Tibial nerve (tissue), 4 donors: ENCODE measurements at places on chromosomes 5 and 9. TPM values are rescaled to one million over a fixed set of nuclear protein-coding genes. Genes with fewer than 3 reads are reported as not detected.

SPEF2 gene
- 25.3 TPM for total RNA-seq

FRMD3 gene
- 36.1 TPM for total RNA-seq

OR2K2 gene
- not detected for total RNA-seq

ZMAT2 gene
- total RNA-seq: 39.3 TPM

ACTBL2 gene
- not detected for total RNA-seq

SLC1A1 gene
- 16.8 TPM for total RNA-seq

AJM1 gene
- 2.0 TPM for total RNA-seq

GRCh38 chr5:67301285-67301903 is 104.8 kb upstream of the CD180 start:
- no peaks in the 10 kb centered on the region for H3K36me3 ChIP-seq
- peak; percentile 68 for DNase-seq
- peak overlapping the region; percentile 75 for H3K27ac ChIP-seq
- peaks cover 65% of the 10 kb centered on the region for H3K4me1 ChIP-seq
- no peaks in the 10 kb centered on the region for H3K27me3 ChIP-seq

GRCh38 chr9:77614645-77615044 is 33.5 kb downstream of the GNA14 start:
- no peaks in the 10 kb centered on the region for H3K36me3 ChIP-seq
- H3K4me1 ChIP-seq: no peaks in the 10 kb centered on the region
- no peak overlapping the region for H3K27ac ChIP-seq
- H3K4me3 ChIP-seq: no peak overlapping the region

GRCh38 chr9:11194246-11194645 is 581.4 kb upstream of the PTPRD start:
- no peaks in the 10 kb centered on the region for H3K4me1 ChIP-seq
- no peaks in the 10 kb centered on the region for H3K36me3 ChIP-seq
- no peaks in the 10 kb centered on the region for H3K27me3 ChIP-seq

DNA sequence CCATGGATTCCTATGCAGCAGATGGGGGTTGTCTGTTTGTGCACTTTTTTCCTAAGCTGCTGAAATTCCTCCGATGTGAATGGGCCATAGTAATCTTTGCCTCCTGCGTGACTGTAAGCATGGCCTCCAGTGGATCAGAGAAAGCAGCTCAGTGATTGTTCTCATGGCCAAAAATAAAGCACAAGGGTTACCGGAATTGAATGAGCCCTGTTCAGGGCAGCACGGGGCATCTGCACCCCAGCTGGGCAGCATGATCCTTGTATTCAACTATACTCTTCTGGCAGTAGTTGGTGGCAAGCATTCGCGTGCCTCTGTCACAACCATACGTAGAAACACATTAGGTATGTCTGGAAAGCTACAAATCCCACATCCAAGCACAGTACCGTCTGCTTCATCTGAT is 193.9 kb downstream of the RORB start:
- H3K27ac ChIP-seq: no peak overlapping the region
- no peaks in the 10 kb centered on the region for H3K27me3 ChIP-seq
- no peak overlapping the region for H3K4me3 ChIP-seq
- H3K36me3 ChIP-seq: no peaks in the 10 kb centered on the region
- H3K4me1 ChIP-seq: no peaks in the 10 kb centered on the region

GRCh38 chr9:95511952-95512708 is 4.6 kb downstream of the PTCH1 start:
- H3K4me1 ChIP-seq: peaks cover 17% of the 10 kb centered on the region
- peak overlapping the region; percentile 86 for H3K27ac ChIP-seq
- no peaks in the 10 kb centered on the region for H3K27me3 ChIP-seq

DNA sequence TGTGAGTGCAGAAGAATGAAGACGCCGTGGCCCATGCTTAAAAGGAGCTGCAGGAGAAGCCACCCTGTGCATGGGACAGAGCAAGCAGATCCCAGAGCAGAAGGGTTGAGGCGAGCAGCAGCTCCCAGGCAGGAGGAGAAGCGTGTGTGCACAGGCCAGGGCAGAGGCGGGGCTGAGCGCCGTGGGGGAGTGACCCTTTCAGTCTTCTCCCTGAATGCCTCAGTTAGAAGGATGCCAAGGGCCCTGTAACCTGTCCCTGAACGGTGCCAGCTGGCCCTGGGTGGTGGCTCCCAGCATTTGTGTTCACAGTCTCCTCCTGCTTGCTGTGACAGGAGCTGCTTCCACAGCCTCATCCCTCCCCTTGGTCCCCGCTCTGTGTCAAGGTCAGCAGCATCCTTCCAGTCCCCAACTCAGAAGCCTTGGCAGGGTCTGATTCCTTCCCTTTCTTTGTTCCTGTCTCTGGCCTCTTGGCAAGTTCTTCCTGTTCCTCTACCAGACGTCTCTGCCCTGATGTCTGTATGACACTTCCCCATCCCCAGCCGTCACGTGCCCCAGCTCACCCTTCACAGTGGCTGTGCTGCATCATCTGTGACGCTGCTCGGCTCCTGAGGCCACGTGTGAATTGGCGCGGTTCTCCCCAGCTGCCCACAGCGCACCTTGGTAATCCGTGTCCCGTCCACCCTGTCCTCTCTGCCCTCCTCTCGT is 5.2 kb downstream of the EXOC3 start:
- H3K27ac ChIP-seq: no peak overlapping the region
- peaks cover 22% of the 10 kb centered on the region for H3K4me1 ChIP-seq
- DNase-seq: peak; percentile 48
- H3K27me3 ChIP-seq: no peaks in the 10 kb centered on the region

DNA sequence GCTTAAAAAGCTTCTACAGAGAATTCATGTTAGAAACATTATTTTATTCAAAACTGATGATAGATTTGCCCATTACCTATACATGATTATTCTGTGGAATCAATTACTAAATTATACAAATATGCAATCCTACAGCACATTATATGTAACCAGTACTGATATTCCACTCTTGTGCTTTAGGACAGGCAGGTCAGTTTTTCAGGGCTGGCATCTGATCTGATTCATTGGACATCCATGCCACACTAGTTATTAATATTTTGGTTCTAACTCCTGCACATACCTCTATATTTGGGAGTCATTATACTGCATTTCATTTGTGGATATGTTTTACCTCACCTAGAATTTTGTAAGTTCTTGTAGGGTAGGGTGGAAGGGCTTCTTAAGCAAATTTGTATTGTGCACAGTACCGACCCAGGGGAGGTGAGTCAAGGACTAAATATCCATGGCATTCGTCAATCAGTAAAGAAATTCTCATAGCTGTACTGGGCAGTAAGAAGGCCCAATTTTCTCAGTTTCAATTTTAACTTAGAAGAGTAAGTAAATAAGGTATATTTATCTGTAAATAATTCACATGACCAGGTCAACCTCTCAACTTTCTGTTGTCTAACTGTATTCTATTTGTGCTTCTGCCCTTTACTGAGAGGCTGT is 33.5 kb downstream of the ELOVL7 start:
- H3K4me3 ChIP-seq: no peak overlapping the region
- H3K27ac ChIP-seq: no peak overlapping the region
- DNase-seq: no peak
- H3K4me1 ChIP-seq: no peaks in the 10 kb centered on the region

GRCh38 chr9:125889112-125889475 is 141.9 kb downstream of the PBX3 start:
- DNase-seq: no peak
- no peaks in the 10 kb centered on the region for H3K27me3 ChIP-seq
- H3K36me3 ChIP-seq: no peaks in the 10 kb centered on the region
- peak overlapping the region; percentile 44 for H3K27ac ChIP-seq
- peak overlapping the region; percentile 61 for H3K4me3 ChIP-seq

DNA sequence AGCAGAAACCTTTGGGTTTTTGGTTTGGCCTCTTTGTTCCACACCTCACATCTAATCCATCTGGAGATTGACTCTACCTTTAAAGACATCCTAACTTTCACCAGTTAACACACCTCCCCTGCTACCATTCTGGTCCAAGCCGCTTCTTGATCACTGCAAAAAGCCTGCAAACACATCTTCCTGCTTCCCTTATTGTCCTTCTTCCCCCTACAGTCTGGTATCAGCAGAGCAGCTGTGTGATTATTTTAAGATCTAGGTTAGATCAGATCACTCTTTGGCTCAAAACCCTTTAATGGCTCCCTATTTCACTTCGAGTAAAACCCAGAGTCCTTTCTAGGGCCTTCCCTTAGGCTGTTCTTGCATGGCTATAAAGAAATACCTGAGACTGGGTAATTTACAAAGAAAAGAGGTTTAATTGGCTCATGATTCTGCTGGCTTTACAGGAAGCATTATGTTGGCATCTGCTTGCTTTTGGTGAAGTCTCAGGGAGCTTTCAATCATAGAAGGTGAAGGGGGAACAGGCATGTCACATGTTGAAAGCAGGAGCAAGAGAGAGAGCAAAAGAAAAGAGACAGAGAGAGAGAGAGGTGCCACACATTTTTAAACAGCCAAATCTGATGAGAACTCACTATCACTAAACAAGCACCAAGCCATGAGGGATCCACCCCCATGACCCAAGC is 1.5 kb upstream of the TEX10 start:
- no peak for DNase-seq
- H3K27ac ChIP-seq: no peak overlapping the region
- peaks cover 12% of the 10 kb centered on the region for H3K4me1 ChIP-seq
- no peak overlapping the region for H3K4me3 ChIP-seq

GRCh38 chr5:172151661-172152210 is 36.3 kb downstream of the STK10 start:
- no peak overlapping the region for H3K4me3 ChIP-seq
- H3K27me3 ChIP-seq: no peaks in the 10 kb centered on the region
- DNase-seq: no peak

DNA sequence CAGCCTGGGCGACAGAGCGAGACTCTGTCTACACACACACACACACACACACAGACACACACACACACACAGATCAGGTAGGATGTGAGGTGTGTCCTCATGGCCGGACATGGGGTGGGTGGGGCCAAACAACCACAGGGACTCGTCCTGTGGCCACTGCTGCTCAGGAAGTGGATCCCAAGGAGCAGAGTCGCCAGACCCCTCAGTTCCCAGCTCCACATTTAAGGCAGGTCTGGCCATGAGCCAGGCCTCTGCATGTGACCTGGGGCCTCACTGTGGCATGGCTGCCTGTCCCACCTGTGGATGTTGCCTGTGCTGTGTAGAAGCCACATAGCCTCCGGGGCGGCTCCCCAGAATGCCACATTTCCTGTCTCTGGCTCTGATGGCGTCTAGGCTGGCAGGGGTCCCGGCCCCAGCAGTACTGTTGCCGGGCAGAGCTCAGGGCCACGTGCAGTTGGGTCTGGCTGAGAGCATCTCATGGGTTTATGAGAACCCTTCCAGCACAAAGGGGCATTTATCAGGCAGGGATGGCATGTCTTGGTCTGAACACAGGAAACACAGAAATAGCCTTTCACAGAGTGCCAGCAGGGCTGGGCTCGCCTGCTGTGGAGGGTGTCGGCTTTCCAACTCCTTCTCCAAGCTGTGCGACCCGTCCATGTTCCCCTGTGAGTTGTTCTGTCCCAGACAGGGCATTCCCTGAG is 9.9 kb upstream of the NINJ1 start:
- H3K36me3 ChIP-seq: no peaks in the 10 kb centered on the region
- H3K4me3 ChIP-seq: peak overlapping the region; percentile 3
- peaks cover 14% of the 10 kb centered on the region for H3K4me1 ChIP-seq
- peak overlapping the region; percentile 93 for H3K27ac ChIP-seq
- H3K27me3 ChIP-seq: no peaks in the 10 kb centered on the region

DNA sequence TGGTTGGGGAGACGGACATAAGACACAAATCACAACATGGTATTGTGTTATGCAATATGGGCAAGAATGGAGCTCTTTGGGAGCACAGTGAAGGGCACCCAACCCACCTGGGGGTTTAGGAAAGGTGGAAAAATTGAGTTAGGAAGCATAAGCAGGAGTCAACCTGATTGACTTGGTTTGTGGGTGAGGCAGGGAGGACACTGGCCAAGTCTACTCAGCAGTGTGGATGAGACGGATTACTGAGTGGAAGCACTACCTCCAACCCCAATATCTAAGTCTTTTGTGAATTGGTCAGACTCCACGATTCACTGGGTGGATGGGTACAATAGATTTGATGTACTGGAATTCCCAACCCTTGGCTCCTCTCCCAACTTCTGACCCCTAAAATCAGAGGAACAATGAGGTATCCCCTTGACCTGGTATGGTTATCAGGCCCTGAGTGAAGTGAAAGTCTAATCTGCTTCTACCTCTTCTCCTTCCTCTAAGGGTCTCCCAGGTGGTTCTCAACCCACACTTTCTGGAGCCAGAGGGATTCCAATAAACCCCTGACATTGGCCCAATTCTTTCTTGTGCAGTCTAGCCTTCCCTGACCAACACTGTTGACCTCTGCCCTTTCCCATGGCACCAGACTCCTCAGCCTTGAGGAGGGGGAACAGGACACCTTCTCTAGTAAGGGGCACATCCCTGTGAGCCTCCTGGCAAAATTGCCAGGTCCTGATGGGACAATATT is 5.2 kb downstream of the EGR1 start:
- no peak overlapping the region for H3K27ac ChIP-seq
- peaks cover 12% of the 10 kb centered on the region for H3K4me1 ChIP-seq
- DNase-seq: no peak
- no peak overlapping the region for H3K4me3 ChIP-seq
- no peaks in the 10 kb centered on the region for H3K27me3 ChIP-seq
- H3K36me3 ChIP-seq: peaks cover 11% of the 10 kb centered on the region

- H3K4me3 ChIP-seq: no peak overlapping the region
- no peak overlapping the region for H3K27ac ChIP-seq
- H3K27me3 ChIP-seq: no peaks in the 10 kb centered on the region
- no peaks in the 10 kb centered on the region for H3K4me1 ChIP-seq
- H3K36me3 ChIP-seq: no peaks in the 10 kb centered on the region
- DNase-seq: no peak
These were observed 19.7 kb upstream of the PCDHAC2 start for GRCh38 chr5:140946578-140946977.

DNA sequence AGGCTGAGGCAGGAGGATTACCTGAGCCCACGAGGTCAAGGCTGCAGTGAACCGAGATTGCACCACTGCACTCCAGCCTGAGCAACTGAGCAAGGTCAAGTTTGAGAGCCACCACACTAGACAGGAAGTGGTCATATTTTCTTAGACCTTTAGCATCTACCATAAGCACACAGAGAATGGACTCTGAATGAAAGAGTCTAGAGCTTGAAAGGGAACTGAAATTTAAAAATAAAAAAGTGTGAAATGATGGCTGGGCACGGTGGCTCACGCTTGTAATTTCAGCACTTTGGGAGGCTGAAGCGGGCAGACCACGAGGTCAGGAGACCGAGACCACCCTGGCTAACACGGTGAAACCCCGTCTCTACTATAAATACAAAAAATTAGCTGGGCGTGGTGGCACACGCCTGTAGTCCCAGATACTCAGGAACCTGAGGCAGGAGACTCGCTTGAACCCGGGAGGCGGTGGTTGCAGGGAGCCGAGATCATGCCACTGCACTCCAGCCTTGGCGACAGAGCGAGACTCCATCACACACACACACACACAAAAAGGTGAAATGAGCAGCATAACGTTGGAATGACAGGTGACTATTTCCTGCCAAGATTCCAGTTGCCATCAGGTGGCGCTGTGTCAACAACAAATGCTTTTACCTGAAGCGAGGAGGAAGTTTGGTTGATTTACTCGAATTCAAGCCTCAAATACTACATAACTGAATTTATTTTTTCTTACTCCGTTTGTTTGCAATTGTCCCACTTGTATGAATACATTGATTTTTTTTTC is 21.3 kb upstream of the AK3 start:
- DNase-seq: peak; percentile 75
- H3K27me3 ChIP-seq: no peaks in the 10 kb centered on the region
- no peak overlapping the region for H3K27ac ChIP-seq
- peaks cover 6% of the 10 kb centered on the region for H3K4me1 ChIP-seq
